ENCODE measurements at places on chromosomes 11 and 22.

- peak; percentile 31 for DNase-seq
Observed at GRCh38 chr11:120336641-120337354, 585 bp downstream of the ARHGEF12 start.

- peak; percentile 67 for DNase-seq
Observed at GRCh38 chr11:93477684-93478234, 65.4 kb downstream of the SMCO4 start.

DNA sequence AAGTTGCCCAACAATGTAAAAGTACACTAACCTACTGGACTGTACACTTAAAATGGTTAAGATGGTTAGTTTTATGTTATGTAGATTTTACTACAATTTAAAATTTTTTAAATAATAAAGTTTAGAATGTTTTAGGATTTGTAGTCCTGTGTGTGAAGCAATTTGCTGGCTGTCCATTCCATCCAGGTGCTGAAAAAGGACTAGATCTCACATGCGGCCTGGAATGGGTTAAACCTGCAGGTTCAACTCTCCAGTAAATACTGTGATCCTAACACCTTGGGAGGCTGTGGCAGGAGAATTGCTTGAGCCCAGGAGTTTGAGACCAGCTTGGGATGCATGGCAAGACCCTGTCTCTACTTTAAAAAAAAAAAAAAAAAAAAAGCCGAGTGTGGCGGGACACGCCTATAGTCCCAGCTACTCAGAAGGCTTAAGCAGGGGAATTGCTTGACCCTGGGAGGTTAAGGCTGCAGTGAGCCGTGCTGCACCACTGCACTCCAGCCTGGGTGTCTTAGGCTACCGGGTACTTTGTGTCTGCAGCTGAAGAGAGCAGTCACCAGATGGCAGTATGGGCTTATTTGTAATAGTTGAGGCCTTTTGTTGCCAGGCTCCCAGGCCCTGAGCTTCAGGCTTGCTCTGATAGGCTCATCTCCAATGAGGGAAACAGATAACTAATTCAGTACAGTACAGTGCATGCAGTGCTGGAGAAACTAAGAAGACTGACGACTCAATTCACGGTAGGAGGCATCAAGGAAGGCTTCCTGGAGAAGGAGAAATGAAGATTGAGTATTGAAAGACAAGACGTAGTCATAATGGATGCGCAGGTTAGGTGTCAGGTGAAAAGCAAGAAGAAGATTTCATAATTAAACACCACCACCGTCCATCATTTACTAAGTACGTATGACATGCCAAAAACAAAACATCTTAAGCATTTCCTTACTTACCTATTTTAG is 64.7 kb upstream of the ASPHD2 start:
- DNase-seq, result peak; percentile 91

- DNase-seq, result no peak
Observed at GRCh38 chr22:20552443-20553401, 45.3 kb downstream of the MED15 start.

DNA sequence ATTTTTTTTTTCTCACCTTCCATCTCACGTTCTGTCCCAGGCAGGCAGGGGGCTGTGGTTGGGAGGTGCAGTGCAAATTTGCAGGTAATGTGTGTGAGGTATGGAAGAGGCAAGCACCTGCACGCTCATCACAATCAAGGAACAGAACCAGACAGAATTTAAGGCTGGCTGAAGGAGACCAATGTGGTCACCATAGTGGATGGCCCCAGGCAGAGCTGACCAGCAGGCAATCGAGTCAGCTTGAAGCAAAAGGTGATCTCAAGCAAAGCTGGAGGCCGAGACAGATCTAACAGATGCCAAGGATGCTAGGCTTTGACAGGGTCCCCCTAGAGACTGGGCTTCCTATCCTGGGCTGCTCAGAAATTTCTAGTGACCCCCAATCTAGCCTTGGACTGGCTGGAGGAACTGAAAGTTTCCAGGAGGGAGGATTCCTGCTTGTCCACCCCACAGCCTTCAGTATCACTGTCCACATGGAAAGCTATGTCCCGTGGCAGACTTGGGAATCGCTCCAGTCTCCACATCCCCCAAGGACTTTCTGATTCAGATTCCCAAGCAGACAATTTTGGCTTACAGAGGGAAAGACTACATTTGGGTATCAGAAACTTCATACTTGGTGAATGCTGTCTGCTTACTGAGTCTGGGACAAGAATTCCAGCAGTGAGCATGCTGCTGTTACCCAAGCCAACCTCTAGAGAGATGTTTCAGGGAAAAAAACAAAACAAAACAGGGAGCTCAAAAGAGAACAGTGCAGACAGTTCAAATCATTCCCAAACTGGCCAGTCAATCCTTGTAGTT is 9.0 kb upstream of the MICAL3 start:
- no peak for DNase-seq

GRCh38 chr22:23847310-23847920 is 8.6 kb upstream of the DERL3 start:
- no peak for DNase-seq

DNA sequence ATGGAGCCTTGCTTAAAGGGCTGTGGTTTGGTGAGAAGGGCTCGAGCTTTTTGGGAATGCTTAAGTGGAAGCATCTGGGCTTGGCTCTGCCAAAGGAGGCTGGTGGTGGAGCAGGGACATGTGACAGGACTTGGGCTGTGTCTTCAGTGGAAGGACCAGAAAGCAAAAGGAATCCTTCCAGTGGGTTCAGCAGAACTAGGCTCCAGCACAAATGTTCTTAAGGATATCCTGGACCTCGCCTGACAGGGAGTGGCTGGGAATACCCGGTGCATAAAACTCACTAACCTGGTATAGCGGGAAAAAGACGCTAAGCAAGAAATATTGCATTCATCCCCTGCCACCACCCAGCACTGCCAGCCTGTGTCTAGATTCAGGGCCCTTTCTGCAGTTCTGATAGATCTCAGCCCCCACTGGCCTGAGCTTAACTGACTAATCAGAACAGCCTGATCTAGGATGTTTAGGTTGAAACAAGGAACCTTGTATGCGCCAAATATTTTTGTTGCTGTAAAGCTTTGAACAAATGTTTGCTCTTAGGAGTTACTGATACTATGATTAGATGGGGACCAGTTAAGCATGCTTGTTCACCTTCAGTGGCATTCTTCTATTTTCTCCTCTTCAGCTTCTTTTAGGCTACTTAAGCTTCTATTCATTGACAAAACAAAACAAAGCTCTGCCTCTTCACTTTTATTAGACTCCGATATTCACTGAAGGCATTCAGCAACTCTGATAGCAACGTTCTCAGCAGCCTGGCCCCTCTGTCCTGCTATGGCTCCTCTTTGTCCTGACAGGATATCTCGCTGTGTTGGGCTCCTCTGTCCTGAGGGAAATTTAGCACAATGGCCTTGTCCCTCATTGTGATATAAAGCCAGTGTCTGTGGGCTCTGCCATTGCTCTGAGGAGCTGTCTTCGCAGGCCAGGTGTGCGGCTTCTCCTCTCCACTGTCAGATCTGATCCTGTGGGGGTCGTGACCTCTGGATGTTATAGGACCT is 25.0 kb downstream of the PPFIBP2 start:
- no peak for DNase-seq

DNA sequence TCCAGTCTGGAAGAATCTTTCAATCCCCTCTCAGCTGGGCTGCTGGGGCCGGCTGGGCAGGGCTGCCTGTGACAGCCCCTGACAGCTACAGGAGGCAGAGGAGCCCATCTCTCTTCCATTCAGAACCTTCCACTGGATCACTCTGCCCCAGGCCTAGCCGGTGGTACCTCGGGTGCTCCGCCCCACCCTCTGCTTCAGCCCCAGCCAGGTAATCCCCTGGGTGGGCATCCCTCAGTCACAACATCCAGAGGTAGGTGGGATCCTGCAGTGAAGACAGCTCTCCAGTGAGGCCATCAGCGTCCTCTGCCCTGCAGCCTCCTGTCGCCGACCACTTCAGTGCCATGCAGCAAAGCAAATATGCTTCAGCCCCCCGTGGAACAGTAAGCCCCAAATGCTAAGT is 223.7 kb downstream of the DSCAML1 start:
- no peak for DNase-seq

DNA sequence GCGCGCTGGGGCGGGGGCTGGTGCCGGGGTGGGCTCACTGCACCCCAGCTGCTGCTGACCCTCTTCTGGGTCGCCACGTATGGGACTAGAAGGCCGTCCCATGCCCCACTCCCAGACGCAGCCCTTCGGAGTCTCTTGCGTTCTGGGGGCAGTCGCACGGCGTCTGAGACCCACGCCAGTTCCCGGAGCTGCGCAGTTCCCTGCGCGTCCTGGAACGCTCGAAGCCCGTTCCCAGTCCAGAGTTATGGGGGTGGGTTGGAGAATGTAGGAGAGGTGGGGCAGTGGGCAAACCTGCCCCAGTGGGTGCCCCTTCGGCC is 375 bp downstream of the LAYN start:
- DNase-seq, result no peak

- no peak for DNase-seq
Observed at GRCh38 chr11:2715716-2716350, 16.0 kb upstream of the KCNQ1OT1 start.
